Dorsolateral prefrontal cortex (tissue), 122 donors: ENCODE measurements at places on chromosomes 3 and 15.

- no peak for DNase-seq
These were observed 119.6 kb upstream of the C15orf61 start for GRCh38 chr15:67401336-67401735.

DNA sequence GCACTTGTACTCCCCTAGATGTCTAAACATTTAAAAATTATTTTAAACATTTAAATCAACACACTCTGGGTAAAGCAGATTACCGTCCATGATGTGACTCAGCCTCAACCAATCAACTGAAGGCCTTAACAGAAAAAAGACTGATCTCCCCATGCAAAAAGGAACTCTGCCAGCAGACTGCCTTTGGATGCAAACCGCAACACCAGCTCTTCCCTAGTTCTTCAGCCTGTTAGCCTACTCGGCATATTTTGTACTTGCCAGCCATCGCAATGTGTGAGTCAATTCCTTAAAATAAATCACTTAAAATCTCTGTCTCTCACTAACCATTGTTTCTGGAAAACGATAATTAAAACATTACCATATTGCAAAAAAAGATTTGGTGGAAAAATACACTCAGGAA, 375.9 kb downstream of the RSL24D1 start:
- DNase-seq = no peak

DNA sequence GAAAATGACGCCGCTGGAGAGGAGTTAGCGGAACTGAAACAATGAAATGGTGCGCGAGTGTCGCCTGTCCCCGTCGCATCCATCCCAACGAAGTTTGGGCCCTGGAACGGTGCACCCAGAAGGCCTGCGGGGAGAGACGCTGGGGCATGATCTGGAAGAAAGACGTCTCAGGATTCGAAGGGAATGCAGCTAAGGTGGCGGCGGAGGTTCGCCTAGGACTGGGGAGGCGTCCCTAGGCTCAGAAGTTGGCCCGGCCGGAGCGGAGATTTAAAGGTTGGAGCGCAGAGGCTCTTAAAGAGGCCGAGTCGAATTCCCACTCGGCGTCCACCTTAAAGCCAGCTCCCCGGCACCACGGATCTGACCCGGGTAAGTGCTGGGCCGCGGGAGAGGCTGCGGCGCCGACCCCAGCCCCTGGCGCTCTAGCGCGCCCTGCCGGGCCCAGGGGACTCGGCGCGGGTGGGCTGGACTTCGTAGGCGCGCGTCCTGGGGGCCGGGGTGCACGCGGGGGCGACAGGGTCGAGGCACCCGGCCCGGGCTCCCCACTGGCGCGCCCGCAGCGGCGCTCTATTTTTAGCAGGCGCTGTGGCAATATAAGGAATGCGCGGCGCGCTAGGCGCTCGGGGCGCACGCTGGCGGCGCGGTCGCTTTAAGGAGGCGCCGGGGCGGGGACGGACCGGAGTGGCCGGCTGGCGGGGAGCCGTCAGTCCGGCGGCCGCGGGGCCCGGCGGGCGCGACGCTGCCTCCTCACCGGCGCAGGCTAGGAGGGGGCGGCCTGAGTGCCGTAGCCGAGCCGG, at the start of gene MRAS:
MRAS (plus strand) TSS at position 620 of the 794 bp plus-strand sequence. CDS start 24,305 bp downstream, outside the sequence.
- peak; percentile 64 for DNase-seq

- DNase-seq = no peak
These were observed 3.9 kb downstream of the CAMK1 start for GRCh38 chr3:9765865-9766264.

- DNase-seq = no peak
These were observed 711 bp downstream of the XXYLT1 start for GRCh38 chr3:195270079-195270816.

DNA sequence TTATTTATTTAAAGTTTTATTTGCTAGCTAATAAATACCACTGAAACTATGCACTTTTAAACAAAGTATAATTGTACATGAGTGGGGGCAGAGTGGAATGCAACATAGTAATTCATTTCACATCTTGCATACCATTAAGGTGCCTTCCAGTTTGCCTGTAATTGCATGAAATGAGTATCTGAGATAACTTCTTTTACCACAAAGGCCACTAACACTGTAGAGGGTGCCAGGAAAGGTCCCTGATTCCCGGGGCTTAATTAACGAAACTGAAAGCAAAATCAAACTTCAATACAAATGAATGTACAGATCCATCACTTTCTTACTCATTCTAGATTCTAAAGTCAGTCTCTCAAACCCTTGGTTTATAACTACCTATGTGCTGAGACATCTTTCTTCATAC, 2.1 kb downstream of the CD47 start:
- DNase-seq = no peak

DNA sequence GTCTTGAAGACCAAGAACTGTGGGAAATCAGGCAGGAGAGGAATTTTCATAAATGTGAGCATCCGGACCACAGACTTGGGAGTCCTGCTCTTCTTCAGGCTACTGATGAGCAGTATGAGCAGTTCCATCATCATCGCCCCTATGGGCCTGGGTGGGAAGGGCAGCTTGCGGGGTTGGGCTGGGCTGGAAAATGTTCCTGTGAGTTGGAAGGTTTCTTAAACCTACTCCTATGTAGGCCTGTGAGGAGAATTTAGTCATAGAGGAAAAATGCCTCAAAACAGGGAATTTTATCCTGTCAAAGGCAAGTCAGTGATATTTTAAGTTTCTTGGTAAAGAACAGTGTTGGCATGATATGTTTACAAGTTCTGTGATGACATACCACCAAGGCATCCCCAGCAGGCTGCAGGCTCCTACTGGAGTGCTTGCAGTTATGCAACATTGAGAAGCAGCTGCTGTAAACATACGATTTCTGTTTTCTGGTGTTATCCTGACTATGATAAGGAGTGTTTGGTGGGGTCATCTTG, 10.3 kb downstream of the MASP1 start:
- no peak for DNase-seq

DNA sequence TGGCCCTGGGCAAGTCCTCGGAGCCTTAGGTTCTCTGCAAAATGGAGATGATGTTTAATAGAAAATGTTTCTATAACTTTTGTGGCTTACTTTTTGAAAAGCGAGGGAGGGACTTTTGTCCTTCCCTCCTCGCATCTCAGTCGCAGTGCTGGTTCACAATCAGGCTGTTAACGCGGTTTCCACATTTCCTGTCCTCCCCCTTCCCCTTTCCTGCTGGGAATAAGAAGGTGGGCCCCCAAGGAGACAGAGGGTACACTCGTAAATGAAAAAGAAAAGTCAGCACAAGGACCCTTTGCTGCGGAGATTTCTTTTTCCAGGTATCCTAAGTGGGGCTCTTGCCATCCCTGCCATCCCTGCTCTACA, 29.5 kb downstream of the ARHGAP31 start:
- no peak for DNase-seq
